ENCODE measurements at places on chromosomes 5 and 9.
A peak's percentile ranks its signal among the peaks of the same experiment; 100 is the strongest.

- no peak for DNase-seq
Measured at GRCh38 chr5:107698286-107698685, 27.5 kb upstream of the EFNA5 start.

DNA sequence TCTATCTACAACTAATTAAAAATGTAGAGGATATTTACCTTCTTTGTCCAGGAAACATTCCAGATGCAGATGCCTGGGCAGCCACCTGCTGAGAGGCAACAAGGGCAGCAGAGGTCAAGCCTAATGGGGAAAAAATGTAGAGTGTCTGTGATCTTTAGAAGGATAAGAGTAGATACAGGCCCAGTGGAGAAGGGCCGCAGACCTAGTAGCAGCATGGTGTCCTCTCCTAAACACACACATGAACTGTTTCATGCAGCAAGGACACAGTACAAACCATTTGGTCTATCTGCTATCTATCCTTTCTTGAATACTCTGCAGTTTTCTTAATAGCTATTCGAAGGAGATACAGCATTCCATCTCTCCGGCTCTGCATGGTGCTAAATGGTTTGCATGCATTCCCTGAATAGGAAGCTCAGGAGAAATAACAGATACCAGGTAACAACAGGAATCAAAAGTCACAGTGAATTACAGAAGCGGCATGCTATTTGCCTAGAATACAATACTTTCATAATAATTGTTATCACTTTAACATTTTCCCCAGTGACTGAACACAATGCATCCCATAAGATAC is 107.3 kb downstream of the ZNF608 start:
- DNase-seq = no peak

GRCh38 chr5:168163966-168164365 is 127.5 kb upstream of the WWC1 start:
- DNase-seq = no peak

- no peak for DNase-seq
Measured at GRCh38 chr5:2239201-2239910, 356.6 kb upstream of the IRX4 start.

DNA sequence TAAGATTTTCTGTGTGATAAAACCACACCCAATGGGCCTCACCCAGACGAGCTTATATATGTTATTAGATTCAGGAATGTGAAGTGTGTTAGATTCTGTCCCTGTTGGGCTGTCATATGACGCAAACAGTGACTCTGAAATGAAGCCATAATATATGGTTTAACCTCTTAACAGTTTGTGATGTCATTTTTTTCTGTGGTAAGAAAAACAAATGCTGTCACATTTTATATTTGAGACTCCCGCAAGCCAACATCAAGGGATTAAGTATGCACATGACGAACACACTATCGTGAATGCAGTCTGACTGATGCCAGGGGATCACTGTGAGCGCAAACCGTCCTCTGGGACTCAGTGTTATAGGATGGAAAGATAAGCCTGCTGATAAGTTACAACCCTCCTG is 321.7 kb downstream of the SH3GL2 start:
- DNase-seq = no peak

GRCh38 chr9:128022886-128023285 is 42.1 kb upstream of the EEIG1 start:
- DNase-seq = no peak

DNA sequence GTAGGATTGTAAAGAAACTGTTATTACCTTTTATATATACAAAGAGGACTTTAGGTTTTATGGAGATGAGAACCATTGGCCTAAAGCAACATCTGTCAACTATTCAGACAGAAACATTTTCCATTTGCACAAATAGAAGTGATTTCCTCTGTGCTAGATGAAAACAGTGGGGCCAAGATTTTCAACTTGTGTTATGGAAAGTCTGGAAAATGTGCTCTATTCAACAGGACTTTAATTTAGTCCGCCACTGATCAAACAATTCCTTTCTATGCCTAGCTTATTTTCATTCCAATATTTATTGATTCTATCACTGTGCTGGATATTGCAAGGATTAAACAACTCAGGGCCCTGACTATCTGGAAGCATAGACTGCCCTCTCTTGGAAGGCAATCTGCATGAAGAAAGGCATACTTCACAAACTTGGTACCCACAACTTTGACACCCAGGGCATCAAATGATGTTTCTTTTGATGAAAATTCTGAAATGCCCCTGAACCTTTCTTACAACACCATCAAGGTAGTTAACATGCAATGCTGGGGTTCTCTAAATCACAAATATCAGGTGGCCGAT is 126.6 kb upstream of the HMHB1 start:
- DNase-seq = no peak

GRCh38 chr5:164748861-164749260 is 1243.4 kb downstream of the MAT2B start:
- no peak for DNase-seq

- no peak for DNase-seq
Measured at GRCh38 chr9:135214054-135214640, 126.7 kb downstream of the OLFM1 start.

DNA sequence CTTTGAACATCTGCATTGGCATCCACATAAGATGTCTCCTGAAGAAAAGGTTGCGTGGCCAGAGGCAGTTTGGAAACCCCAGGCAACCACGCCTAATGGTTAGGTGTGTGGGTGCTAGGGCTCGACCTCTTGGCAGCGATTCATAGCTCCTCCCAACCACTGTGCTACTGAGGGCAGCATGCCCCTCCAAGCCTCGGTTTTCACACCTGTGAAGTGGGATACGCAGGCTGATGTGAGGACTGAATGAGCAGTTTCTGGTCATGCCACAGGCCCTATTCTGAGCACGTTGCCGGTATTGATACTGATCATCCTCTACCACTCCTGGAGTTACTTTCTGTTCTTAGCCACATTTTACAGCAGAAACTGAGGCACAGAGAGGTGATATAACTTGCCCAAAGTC is 19.1 kb downstream of the NDST1 start:
- no peak for DNase-seq

GRCh38 chr9:68719847-68720246 is 14.8 kb downstream of the PIP5K1B start:
- no peak for DNase-seq

GRCh38 chr9:82558855-82559630 is 503.9 kb downstream of the RASEF start:
- DNase-seq = no peak

GRCh38 chr9:87069690-87070089 is 122.4 kb upstream of the GAS1 start:
- no peak for DNase-seq

DNA sequence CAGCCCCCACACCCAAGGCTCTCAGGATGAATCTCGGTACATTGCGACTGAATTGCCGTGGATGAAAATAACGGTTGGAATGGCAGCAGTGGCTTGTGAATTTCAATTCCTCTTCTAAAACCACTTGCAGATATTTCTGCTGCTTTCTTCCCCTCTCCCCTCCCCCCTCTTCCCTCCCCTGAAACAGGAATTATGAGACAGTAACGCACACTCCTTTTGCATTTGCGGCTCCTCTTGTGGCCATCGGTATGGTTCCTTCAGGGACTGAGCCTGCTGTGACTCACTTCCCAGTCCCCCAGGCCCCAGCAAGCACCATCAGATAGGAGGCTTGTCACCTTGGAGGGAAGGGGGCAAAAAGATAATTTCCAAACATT is 9.7 kb downstream of the DCANP1 start:
- DNase-seq = no peak

DNA sequence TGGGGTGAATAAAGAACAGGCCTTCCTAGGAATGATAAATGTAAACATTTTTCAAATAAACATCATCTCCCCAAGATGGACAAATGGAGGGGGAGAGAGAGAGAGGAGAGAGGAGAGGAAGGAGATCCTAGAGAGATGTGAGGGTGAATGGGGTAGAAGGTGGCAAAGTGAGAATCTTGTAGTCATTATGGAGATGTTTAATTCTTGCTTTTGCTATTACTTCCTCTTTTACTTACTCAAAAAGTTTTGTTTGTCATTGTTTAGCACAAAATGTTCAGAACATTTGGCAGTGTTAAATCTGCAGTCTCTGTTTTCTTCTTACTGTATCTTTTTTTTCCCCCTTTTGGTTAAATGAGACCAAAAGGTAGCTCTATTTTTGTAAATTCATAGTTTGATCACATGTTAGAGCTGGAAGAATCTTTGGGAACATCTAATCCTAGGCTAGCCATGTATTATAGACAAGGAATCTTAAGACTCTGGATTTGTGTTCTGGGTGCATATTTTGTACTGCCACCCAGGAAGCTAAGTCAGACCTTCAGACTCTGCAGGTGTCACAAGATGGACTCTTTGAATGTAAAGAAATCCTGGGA is 266.1 kb downstream of the NTRK2 start:
- no peak for DNase-seq

- DNase-seq = peak; percentile 72
Measured at GRCh38 chr9:33159777-33160127, 7.4 kb downstream of the B4GALT1 start.

DNA sequence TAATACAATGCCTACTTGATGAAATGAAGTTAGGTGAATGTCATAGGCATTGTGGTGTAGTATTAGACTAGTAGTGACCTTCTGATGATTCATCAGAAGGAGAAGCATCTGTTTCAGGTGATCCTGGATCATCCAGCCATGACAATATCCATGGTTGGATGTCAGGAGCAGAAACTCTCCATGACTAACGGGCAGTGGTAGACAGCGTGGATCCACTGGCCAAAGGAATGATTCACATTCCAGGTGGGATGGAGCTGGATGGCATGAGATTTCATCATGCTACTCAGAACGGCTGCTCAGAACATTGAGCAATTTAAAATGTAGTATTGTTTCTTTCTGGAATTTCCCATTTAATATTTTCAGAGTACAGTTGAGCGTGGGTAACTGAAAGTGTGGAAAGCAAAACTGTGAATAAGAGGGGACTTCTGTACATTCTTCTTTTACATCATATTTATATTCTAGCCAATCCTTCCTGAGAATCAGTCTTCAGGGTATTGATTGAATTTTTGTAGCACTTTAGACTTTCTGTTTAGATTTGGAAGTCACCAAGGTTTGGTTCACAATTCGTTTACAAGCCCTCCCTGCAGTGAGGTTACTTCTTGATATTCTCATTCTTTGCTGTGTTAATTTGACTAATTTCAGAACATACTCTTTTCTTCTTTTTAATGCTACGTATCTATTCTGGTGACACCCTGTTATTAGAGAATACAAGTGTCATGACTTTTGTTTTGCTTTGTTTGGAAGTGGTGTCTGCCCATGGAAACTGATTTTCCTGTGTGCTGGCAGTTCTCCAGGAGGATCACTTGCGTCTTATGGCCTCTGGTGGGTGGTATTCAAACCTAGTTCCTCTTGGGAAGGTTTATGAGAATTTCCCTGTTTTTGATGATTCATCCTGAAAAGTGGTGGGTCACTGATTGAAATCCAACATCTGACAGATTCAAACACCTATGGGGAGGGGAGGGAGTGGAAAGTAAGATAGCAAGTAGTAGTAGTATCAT is 12.2 kb upstream of the CLINT1 start:
- no peak for DNase-seq

GRCh38 chr5:57955511-57955910 is 472.9 kb upstream of the ACTBL2 start:
- DNase-seq = no peak

DNA sequence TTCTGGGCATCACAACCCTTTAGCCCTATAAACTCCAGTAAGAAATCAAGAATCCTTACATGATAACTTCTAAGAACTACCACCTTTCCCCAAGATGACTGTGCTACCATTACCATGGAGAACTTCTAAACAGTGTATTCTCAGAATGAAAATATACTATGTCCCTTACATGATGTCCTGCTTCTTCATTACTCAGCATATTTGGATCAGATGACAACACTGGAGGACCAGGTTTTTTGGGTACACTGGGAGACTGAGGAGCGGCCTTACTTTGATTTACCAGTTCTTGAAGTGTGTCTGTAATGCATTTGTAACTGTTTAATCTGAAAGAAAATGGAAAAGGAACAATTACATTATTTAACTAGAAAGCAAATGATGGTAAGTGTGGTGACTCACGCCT is 55.7 kb upstream of the CPLANE1 start:
- no peak for DNase-seq

DNA sequence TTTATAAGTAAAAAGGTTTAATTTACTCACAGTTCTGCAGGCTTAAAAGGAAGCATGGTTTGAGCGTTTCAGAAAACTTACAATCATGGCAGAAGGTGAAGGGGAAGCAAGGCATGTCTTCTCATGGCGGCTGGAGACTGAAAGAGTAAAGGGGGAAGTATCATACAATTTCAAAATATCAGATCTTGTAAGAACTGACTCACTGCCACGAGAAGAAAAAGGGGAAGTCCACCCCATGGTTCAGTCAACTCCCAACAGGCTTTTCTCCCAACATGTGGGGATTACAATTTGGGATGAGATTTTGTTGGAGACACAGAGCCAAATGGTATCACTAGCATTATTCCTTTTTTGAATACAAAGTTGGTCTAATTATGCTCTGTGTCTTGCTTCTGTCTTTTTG is 627.9 kb upstream of the ST8SIA4 start:
- DNase-seq = no peak

DNA sequence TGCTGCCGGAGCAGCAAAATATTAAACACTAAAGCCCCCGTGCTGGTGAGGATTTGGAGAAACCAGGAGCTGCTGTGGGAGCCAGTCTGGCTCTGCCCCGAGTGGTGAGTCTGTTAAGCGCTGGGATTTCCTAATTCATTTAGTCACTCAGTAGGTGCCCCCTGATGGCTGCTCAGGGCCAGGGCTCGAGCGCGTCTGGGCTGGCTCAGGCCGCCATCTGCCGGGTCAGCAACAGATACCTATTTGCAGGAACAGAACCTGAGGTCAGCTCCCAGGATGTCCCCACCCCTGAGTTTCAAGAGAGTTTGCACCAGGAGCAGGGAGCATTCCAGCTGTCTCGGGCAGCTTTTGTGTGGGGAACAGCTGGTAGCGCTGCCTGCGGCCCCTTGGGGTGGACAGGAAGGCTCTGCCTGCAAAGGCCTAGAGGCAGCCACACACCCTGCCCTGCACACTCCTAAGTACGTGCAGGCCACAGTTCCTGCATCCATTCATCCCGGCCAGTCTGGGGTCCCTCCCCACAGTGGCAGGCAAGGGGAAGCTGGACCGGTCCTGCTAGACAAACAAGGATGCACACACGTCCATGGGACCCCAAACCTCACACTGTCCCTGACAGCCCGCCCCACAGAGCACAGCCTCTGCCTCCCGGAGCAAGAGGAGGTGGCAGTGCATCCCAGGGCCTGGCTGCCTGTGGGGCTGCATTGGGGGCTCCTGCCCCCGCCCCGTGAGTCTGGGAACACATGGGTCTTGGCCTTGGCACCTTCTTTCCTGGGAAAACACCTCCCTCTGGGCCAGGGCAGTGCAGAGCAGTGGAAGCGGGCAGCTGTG is 83.7 kb downstream of the ADAMTS2 start:
- DNase-seq = no peak

DNA sequence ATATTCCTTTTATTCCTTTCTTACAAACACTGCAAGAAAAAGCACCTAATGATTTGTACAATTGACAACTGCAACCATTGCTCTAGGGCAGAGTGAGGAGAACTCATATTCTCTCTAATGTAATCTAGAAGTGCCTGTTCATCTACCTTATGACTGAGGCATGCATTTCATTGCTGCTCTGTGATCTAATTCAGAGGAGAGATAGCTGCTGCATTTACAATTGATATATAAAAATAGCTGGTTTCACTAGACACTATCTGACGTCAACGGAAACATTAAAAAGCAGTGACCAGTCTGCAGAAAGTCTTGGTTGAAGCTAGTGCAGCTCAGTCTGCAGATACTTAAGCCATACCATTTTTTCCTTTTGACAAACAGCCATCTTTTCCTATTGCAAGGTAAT is 72.8 kb upstream of the C6 start:
- DNase-seq = no peak
